ENCODE measurements at places on chromosomes 6 and 20. TPM values are rescaled to one million over a fixed set of nuclear protein-coding genes. Genes with fewer than 3 reads are reported as not detected.

CNR1 gene
- 8.3 TPM for total RNA-seq

FAM209B gene
- not detected for total RNA-seq

TBX18 gene
- total RNA-seq, result 29.6 TPM

LAMA2 gene
- 154 TPM for total RNA-seq

AVP gene
- total RNA-seq, result not detected

SLC22A3 gene
- total RNA-seq, result 7.4 TPM

HLA-G gene
- not detected for total RNA-seq

VIP gene
- total RNA-seq, result not detected

DYNLRB1 gene
- 133 TPM for total RNA-seq

CGA gene
- total RNA-seq, result not detected

ASIP gene
- total RNA-seq, result not detected

NKX2-2 gene
- not detected for total RNA-seq

ARFGEF3 gene
- total RNA-seq, result 0.12 TPM

AHCY gene
- 121 TPM for total RNA-seq

SLC17A3 gene
- total RNA-seq, result not detected

RNF144B gene
- total RNA-seq, result 0.12 TPM

NKX2-4 gene
- not detected for total RNA-seq

CDH4 gene
- 0.82 TPM for total RNA-seq

MEP1A gene
- not detected for total RNA-seq

PROKR2 gene
- total RNA-seq, result not detected
